ENCODE measurements at places on chromosomes 16 and 17. TPM values are rescaled to one million over a fixed set of nuclear protein-coding genes. Genes with fewer than 3 reads are reported as not detected.

The ARL5C gene
- total RNA-seq: not detected

The KRT13 gene
- total RNA-seq: not detected

GRCh38 chr17:39165178-39165840, 652 bp downstream of the ARL5C start:
- no peak for DNase-seq

The KRTAP3-2 gene
- total RNA-seq: not detected

DNA sequence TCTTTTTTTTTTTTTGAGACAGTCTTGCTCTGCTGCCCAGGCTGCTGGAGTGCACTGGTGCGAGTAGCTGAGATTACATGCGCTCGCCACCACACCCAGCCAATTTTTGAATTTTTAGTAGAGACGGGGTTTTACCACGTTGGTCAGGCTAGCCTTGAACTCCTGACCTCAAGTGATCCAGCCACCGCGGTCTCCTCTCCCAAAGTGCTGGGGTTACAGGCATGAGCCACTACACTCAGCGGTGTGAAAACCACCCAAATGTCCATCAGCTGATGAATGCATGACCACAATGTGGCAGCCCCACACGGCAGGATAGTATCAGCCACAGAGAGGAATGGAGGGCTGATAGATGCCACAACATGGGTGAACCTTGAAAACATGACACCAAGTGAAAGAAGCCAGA, 2.1 kb downstream of the P2RX5 start:
- peak; percentile 88 for DNase-seq

DNA sequence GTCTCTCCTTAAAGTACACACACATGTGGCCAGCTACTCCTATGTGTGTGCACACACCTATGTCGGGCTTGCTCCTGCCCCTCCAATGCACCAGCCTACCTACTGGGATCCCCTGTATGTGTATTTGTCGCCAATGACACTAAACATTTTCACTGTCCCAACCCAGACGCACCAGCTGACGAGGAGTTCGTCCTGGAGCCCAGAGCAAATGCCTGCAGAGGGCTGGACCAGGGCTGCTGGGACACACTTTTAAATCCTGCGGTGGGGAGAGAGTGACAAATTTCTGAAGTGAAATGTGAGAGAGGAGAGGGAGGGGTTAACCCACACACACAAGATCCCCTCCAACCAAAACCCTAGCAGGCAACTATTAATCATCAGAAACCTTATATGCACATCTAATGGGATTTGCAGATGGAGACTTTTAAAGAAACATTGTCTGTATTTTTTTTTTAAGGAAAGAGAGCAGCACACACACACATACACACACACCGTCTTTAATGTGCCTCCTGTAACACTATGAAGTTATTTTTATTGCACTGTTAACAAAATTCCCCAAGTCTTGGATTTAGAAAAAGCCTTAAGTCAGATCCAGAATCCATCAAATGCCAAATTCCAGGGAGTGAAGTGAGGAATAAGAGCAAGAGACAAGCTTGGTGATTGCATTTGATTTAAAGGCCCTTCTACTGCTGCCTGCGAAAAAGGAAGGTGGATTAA, at the start of gene MEOX1:
Gene MEOX1 (minus strand): TSS at position 224 of the 714 bp plus-strand sequence. CDS start 388 bp downstream, outside the sequence.
- peak; percentile 57 for DNase-seq

- DNase-seq: no peak
Measured at GRCh38 chr17:63277629-63278028, 168.5 kb downstream of the CYB561 start.

The HOXB6 gene
- not detected for total RNA-seq

- no peak for DNase-seq
Measured at GRCh38 chr17:75549246-75550138, 24.0 kb downstream of the LLGL2 start.

DNA sequence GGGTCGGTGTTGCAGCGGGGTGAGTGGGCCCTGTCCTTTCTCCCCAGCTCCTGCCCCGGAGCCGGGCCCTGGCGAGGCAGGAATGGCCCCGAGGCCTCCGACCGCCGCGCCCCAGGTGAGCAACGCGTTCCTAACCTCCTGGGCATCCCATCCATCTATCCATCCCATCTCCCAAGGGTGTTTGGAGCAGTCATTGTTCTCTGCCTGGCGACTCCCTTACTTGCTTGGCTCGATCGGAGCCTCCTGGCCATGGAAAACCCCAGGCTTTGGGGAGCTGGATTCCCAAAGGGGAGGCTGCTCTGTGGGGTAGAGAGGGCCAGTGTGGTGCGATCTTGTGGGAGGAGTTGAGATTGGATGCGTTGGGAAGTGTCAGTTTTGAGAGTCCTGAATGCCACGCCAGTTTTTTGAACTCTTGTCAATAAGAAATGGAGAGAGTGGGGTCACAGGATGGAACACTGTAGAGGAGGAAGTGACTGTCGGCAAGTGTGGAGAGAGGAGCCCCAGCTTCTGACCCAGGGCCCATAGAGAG, 684 bp downstream of the ZFP90 start:
- DNase-seq: peak; percentile 39

DNA sequence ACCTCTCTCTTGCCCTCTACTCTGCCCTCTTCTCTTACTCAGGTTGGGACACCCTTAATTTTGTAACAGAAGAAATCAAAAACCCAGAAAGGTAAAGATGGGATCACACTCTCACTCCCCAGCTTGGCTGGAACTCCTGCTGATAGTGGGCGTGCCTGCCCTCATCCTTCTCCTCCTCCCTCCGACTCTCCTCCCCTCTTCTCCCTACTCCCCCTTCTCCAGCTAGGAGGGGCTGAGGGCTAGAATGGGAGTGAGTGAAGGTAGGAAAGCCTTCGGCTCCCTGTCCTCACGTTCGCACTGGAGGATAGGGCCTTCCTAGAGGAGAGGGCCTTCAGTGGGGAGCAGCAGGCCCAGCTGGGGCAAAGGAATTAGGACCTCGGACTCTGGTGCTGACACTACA, 20.3 kb downstream of the SLC7A6OS start:
- DNase-seq: no peak

GRCh38 chr17:27579304-27579703, 51.7 kb upstream of the LGALS9 start:
- peak; percentile 27 for DNase-seq

GRCh38 chr17:50967795-50968194, 101.6 kb upstream of the TOB1 start:
- DNase-seq: no peak
